ENCODE measurements at places on chromosomes 3 and 15.

DNA sequence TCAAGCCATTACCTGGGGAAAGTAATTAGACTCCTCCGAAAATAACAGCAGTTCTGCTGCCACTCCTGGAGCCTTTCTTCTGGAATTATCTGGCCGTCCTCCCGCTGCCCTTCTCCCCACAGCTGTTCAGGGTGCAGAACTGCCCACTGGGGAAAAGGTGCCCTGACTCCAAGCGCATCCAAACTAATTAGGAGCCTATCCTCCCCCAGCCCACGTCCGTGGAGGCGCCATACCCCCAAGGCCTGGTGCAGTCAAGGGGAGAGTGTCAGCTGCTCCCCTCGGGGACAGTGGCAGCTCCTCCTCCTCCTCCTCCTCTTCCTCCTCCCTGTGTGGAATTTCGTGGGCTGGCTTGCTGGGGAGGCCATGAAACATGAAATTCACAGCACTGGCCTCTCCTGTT lies 177.2 kb downstream of the XXYLT1 start:
- no peak for DNase-seq

GRCh38 chr3:113773381-113773780 lies 26.5 kb downstream of the ATP6V1A start:
- no peak for DNase-seq

DNA sequence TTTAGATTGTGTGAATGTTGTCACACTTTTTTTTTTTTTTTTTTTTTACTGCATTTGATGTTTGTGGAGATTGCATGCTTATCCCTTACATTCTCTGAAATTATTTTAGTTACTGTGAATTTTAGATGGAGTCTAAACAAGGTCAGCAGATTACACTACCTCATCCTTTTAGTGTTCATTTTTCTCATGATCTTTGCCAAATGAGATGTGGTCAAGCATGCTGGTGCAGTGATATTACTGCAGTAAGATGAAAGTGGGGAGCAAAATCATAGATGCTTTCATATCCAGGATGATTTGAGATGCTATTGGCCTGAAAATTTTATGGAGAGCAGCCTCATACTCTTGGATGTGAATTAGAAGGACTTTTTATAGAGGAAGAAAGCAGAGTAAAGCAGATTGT lies 45.8 kb downstream of the SLC25A26 start:
- no peak for DNase-seq

DNA sequence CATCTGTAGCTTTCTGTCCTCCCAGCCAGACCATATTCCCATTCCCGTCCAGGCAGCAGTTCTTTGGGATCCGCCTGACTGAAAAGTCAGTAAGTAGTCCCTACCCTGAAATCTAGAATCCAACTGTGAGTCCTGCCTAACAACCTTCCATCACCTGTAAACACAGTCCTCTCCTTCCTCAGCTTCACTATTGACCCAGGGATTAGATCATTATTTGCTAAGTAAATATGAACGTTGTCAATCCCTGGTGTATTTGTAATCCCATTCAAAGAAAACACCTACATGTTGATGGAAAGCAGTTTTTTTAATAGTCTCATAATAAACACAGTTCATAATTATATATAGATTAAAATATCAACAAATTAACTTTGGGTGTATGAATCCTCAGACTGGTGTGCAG lies 732 bp downstream of the SAXO2 start:
- DNase-seq, result peak; percentile 23

DNA sequence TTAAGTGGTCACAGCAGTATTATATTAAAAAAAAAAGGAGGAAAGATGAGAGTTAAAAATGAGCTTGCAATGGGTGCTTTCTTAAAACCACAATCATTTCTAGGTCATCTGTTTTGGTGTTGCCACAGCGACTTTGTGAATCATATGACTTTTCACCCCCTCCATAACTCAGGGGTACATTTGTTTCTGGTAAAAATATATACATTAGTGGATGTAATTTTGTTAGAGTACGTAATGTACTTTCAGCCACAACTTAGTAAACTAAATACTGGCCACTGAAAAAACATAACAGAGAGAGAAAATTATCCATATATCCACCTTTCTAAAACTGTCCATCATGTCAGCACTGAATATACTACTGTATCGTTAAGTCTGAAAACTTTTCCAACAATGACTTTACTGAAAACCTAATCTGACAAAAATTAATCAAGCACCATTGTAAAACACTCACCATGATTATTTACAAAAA lies 3.4 kb downstream of the ANKRD28 start:
- no peak for DNase-seq

DNA sequence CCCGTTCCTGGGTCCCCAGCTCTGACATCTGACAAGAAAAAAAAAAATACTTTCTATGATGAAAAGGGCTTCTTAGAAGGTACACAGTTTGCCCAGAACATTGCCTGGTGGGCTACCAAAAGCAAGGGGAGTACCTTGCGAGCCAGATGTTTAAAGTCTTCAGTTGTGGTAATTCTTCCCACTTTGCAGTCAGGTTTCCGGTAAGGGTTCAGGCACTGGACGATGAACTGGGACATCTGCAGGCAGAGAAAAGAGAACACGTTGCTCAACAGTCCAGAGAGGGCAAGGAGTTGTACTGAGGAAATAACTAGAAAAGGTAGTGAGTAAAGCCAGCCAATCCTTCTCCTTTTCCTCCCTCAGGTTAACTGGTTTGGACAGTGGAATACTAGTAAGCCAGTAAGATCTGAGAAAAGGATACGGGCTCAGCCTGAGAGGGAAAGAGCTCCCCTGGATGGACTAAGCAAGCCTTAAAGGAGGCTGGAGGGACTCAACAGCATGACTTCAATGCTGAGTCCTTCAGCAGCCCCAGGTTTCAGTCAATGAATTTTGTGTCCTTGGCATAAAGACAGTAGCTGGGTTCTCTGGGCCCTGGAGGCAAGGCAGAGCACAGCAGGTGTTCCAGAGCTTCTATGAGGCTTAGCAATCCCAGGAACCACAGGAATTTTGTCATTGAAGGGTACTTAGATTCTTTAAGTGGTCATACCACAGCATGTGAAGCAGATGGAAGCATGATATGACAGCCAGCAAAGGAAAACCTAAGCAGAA lies 38.2 kb downstream of the NBEAL2 start:
- DNase-seq, result peak; percentile 63

DNA sequence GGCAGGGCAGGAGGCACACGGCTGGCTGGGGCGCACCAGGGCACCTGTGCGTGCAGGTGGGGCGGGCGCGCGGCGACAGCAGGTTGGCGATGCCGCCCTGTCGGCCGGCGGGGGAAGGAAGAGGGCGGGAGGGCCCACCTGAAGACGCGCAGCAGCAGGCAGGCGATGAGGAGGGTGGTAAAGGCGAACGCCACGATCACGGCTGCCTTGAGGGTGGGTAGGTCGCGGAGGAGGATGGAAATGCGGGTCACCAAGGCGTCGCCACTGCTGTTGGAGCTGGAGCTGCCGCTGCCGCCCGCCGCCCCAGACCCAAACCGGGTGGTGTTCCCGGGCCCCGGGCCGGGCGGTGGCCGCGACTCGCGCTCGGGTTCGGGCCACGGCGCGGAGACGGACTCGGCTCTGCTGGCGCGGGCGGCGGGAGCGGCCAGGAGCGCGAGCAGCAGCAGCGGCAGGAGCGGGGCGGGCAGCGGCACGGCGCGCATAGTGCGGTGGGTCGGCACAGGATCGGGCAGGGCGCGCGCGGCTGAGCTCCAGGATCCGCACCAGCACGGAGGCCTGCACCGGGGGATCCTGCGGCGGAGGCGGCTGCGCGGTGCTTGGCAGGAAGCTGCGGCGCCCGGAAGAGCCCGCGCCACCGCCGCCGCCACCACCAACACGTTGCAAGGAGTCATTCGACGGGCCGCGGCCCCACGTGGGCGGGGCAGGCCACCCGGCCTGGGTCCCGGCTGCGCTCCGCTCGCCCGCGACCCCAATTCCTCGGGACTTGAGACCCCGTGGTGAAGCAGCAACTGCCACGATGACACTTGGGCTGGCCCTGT lies at the start of gene FAM174B:
Gene FAM174B (minus strand): TSS at position 598 of the 818 bp plus-strand sequence.
- DNase-seq, result peak; percentile 73

DNA sequence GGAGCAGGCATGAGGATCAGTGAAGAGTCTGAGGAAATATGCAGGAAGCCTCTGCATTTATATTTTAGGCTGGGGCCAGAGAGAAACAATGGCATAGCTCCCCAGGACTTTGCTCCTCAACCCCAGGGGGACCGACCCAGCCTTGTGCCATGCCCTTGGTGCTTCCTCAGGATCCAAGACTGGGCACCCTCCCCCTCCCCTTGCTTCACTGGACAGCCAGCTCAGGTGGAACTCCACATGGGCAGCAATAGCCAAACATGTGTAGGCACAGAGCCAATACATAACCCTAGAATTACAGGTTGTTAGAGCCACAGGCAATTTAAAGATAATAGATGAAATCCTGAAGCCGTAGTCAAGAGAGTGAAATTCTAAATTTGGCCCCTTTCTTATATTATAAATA lies 73.0 kb upstream of the ETV5 start:
- no peak for DNase-seq

- no peak for DNase-seq
Measured at GRCh38 chr15:75156326-75157215, 45.1 kb upstream of the C15orf39 start.

GRCh38 chr15:32952901-32953532 lies 235.2 kb downstream of the GREM1 start:
- no peak for DNase-seq

DNA sequence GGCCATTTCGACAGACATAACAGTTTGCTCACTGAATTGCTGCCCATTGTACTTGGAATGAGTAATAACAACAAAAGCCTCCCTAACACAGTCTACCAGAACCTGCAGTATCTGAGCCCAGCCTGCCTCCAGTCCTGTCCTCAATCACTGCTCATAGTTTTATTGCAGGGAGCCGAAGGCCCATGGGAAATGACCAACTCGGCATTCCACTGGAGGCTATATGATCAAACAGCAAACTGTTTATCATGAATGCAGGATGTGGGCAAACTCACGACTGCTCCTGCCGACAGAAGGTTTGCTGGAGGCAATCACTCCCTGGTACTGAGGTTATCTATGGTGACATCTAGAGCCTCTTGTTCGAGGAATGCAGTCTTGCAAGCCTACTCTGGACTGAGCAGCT lies 46.3 kb downstream of the LSM3 start:
- DNase-seq, result no peak

- no peak for DNase-seq
Measured at GRCh38 chr3:59152943-59153342, 103.1 kb upstream of the CFAP20DC start.

DNA sequence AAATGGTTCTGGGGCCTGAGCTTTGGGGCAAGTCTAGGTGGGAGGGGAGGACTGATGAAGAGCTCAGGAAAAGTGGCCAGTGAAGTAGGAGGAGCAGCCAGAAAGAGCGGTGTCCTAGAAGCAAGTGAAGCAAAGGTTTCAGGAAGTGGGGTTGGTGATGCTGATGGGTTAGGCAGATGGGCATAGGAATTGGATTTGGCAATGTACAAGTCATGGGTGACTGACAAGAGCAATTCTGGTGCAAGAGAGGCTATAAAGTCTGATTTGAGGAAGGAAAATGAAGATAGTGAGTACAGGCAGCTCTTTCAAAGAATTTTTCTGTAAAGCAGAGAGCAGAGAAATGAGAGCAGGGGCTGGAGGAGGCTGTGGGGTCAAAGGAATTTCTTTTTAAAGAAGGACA lies 19.7 kb downstream of the ALPK3 start:
- no peak for DNase-seq

DNA sequence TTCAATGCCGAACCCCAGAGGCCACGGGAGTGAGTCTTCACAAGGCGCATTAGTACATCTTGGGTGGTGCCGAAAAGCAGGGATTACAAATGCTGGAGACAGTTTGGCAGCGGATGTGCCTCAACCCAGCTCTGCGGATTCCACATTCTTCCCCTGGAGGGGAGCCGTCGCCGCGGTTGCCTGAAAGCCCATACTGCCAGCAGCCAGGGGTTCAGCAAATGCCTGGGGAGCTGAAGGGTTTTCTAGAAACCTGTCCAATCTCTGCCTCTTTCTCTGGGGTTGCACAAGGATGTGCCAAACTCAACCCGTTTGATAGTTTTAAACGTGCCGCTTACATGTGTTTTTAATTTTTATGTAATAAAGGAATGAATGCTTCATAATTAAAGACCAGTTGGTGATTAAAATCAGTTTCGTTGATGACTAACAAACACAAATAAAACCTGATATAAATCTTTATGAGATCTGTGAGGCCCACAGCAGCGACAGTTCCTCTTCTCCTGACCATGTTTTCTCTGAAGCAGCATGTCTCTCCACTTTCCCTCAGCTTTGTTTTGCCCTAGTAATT lies 74.6 kb upstream of the LEKR1 start:
- no peak for DNase-seq

DNA sequence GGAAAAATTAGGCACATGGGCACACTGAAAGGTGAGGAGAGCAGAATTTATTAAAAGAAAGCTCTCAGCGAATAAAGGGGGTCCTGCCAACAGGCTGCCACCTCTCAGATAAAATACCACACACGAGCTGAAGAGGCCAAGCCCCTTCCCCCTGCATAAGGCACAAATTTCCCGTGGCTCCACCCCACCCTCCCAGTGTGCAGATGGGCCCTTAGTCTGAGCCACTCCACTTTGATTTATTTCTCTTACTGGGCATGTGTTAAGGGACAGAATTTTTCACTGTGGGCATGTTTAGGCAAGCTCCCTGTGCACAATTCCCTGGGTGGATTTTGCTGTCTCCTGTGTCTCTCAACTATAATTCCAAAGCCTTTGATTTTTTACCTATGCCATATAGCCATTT lies 409.8 kb downstream of the TBL1XR1 start:
- DNase-seq, result no peak

- DNase-seq, result no peak
Measured at GRCh38 chr3:161171113-161171512, 50.0 kb upstream of the NMD3 start.

DNA sequence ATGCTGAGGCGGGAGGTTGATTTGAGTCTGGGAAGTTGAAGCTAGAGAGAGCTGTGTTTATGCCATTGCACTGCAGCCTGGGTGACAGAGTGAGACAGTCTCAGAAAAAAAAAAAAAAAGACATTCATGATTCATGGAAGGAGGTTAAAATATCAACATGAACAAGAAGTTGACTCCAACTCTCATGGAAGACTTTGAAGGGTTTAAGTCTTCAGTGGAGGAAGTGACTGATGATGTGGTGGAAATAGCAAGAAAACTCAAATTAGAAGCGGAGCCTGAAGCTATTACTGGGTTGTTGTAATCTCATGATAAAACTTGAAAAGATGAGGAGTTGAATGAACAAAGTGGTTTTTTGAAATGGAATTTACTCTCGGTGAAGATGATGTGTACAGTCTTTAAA lies 491.8 kb downstream of the SQOR start:
- DNase-seq, result no peak

GRCh38 chr3:71486831-71487230 lies 96.7 kb downstream of the FOXP1 start:
- no peak for DNase-seq

DNA sequence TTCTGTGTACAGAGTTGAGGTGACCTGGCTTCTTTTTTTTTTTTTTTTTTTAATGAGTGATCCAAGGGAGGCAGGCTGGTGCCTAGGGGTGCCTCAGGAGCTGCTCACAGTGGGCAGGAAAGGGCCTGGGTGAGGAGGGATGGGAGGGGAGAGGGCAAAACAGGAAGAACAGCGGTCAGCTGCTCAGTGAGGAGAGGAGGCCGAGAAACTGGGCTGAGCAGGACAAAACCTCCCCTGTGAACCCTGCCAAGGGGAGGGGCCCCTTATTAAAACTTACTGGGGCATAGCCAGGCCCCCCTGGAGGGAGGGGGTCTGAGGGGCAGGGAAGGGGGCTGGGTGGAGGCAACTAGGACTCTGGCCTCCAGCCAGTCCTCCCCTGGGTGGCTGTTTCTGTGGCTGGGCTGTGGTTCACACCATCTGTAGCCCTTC lies 3.5 kb downstream of the PLEKHO2 start:
- DNase-seq, result no peak

GRCh38 chr15:96544162-96544756 lies 213.8 kb downstream of the NR2F2 start:
- DNase-seq, result no peak

- DNase-seq, result no peak
Measured at GRCh38 chr3:123757281-123757940, 126.7 kb downstream of the MYLK start.
